KG1 (cell line): ENCODE measurements at places on chromosomes 1 and 21.

- no peak for DNase-seq
Measured at GRCh38 chr1:215878843-215879242, 311.7 kb downstream of the KCTD3 start.

- DNase-seq = no peak
Measured at GRCh38 chr1:83960669-83961277, 38.2 kb downstream of the TTLL7 start.

- DNase-seq = no peak
Measured at GRCh38 chr1:42669936-42670335, 11.7 kb downstream of the PPIH start.

DNA sequence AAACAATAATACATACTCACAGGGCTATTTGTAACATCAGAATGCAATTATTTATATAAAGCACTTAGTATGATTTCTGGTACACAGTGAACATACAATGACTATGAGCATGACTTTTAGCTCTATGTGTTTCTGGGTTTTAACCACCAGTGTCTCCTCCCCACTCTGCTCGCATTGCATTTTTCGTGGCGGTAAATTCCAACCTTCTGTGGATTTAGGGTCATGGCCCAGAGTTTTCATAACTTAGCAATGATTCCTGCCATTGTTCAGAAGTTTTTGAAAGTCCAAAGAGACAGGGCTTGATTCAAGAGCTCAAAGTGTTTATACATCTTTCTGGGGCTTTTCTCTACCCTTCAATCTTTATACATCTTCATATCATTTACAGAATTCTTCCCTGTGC lies 191.3 kb downstream of the BACH1 start:
- no peak for DNase-seq

GRCh38 chr1:110087812-110088738 lies 17.6 kb upstream of the ALX3 start:
- peak; percentile 14 for DNase-seq

GRCh38 chr21:16570856-16571255 lies 841.1 kb downstream of the USP25 start:
- DNase-seq = no peak

DNA sequence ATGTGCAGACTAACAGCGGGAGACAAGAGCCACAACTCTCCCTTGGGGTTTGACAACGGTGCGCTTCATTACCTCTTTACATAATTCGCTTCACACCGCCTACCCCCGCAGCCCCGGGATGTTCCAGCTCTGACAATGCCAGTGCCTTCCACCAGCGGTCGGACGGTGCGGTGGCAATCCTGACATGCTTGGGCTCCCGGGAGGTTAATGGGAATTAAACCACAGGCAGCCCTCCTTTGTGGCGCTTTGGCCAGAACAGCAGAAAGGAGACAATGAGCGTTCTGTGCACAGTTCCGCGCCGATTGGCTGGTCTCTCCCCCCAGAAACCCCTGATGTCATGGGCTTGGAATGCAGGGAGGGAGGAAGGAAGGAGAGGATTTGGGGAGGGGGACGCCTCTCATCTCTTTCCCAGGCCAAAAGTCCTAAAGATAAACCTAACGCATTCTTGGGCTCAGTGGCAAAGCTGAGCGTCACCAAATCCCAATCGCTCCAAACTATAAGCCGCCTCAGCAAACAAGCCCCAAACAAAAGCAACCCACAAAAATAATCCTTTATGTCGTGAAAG lies 1.3 kb downstream of the CNN3 start:
- DNase-seq = no peak

GRCh38 chr1:248688527-248689298 lies 13.9 kb downstream of the OR14I1 start:
- no peak for DNase-seq

DNA sequence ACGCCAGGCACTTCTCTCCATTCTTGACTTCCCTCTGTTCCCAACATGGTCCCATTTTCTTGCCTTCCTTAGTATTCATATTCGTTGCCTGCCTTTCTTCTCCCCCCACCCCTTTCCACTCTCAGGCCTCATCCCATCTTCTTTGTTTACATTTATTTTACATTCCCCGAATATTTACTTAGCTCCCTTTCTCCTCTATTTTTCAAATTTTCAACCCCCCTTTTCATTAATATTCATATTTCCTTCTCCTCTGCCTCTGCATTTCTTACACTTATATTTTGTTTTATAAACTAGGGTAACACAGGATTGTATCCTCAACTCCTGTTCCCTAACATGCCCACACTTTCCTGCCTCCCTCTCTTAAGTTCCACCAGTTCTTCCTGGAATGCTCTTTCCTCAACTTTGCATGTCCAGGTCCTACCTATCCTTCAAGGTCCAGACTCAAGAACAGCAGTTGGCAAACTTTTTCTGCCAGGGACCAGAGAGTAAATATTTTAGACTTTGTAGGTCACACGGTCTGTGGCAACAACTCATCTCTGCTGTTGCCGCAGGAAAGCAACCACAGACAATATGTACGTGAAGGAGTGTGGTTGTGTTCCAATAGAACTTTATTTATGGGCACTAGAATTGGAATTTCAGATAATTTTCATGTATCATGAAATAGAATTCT lies 29.8 kb upstream of the A3GALT2 start:
- no peak for DNase-seq

DNA sequence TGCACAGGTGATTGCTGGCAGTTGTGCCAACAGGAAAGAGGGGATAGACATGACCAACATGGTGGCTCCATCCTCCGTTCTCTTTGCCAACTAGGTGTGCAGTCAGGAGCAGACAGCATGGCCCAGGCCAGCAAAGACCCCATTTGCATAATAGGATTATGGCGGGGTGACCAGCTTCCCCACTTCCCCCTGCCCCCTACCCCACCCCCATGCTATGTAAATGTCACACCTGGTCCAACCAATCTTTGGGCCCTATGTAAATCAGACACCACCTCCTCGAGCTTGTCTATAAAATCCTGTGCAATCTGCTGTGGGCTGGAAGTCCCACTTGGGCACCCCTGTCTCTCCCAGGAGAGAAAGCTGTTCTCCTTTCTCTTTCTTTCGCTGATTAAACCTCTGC lies 146.0 kb downstream of the SLC30A10 start:
- no peak for DNase-seq

GRCh38 chr1:38991638-38992411 lies 749 bp downstream of the AKIRIN1 start:
- DNase-seq = no peak

GRCh38 chr1:27179979-27180378 lies 25.1 kb upstream of the SLC9A1 start:
- DNase-seq = no peak

GRCh38 chr1:212451416-212452322 lies 18.9 kb downstream of the NENF start:
- no peak for DNase-seq

DNA sequence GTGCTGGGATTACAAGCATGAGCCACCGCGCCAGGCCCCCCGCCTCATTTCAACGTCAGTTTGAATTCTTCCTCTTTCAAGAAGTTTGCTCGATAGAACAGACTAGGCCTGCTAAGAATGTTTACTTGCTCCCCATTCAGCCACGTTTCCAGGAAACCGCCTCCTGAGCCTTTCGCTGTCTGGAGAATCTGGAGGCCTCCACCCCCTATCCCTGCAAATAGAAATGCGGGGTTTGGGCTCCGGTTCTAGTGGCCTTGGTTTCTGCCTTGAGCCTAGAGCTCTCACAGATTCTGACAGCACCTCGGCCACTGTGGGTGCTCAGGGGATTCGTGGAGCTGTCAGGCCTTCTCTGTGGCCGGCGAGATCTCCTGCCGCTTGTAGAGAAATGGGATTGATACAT lies 84.3 kb downstream of the UBIAD1 start:
- no peak for DNase-seq

- no peak for DNase-seq
Measured at GRCh38 chr1:71835442-71835813, 446.9 kb downstream of the NEGR1 start.

DNA sequence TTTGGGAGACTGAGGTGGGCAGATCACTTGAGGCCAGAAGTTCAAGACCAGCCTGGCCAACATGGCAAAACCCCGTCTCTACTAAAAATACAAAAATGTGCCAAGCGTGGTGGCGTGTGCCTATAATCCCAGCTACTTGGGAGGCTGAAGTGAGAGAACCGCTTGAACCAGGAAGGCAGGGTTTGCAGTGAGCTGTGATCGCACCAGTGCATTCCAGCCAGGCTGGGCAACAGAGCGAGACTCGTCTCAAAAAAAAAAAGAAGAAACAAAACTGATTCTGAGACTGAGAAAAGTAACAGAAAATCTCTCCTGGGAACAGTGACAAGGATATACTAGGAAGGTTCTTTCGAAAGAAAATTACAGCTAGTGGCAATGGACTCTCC lies 20.9 kb downstream of the USP48 start:
- DNase-seq = no peak

GRCh38 chr21:34227386-34227852 lies 136.4 kb upstream of the KCNE2 start:
- DNase-seq = no peak

DNA sequence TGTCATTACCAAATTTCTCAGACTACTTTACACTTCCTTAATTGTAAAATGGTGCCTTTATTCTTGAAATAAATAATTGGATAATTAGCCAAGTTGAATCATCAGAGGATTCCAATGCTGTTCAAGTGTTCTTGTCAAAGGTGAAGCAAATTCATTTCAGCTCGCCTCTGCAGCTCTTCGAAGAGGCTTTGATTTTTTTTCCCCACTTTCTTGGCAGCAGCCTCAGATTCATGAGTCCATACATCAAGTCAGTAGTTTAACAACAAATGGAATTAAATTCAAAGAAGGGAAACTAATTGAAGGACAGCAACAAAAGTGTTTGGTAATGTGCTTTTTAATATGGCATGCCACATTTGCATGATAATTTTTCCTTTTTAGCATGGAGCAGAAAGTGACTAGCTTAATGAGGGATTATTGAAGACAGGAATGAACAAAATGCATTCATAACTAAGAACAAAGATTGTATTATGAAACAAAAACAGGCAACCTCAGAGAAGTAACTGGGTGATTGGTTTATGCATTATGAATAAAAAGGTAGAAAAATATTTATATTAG lies 239.0 kb downstream of the USH2A start:
- DNase-seq = no peak

GRCh38 chr21:46411236-46411635 lies 47.5 kb upstream of the DIP2A start:
- no peak for DNase-seq

DNA sequence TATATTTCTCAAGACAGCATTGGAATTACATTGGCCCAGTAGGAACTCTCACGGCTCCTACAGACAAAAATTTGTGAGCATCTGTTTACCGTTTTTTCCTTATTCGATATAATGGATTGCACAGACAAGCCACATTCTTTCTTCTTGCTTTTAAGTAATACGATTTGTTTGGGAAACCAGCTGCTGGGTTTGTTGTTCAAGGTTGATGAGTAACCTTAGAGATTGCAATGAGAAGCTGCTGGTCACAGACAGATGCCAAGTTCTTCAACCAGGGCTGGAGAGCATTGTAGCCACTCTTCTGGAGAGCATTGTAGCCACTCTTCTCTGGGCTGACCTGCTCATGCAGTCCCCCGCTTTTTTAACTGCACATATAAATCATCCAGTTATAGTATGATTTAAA lies 1.4 kb upstream of the MIA3 start:
- no peak for DNase-seq

GRCh38 chr1:37105911-37106310 lies 71.6 kb upstream of the GRIK3 start:
- no peak for DNase-seq

GRCh38 chr1:227778401-227778947 lies 37.0 kb upstream of the PRSS38 start:
- no peak for DNase-seq

GRCh38 chr1:150552128-150552910 lies 3.1 kb downstream of the ADAMTSL4 start:
- peak; percentile 74 for DNase-seq

DNA sequence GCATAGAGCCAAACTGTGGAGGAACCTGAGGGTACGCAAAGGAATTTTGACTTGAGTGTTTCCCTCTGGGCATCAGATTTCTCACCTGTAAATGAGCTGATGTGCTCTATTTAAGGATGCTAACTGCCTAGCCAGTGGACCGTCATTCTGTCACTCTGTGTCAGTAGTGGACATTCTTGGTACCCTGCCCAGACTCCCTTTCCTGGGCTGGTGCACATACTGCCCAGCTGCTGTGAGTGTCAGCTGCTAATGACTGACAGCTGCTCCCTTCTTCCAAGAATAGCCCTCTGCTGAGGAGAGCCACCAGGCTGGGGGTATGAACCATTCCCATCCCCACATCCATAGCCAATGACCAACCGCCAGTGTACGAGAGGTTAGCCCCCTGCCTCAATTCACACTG lies 193.1 kb upstream of the DAB1 start:
- DNase-seq = no peak

GRCh38 chr1:185539277-185539943 lies 194.8 kb upstream of the HMCN1 start:
- DNase-seq = no peak

DNA sequence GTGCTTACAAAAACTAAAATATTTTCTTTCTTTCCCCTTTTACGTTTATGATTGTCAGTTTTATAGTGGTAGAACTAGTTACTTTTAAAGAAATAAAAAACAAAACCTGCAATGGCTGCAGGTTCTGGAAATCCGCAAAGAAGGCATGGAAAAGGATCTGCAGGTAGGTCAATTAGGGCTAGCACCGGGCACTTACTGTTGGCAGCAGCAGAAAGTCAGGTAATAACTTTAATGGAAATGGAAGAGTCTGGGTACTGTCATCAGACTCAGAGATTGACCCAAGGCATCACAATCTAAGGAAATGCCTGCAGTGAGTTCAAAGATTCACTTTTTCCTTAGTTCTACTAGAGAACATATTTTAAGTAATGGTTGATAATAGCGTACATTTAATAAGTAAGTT lies 1136.3 kb upstream of the B3GALT2 start:
- DNase-seq = no peak

GRCh38 chr1:228420968-228421826 lies 4.5 kb upstream of the TRIM17 start:
- no peak for DNase-seq

- no peak for DNase-seq
Measured at GRCh38 chr1:83717785-83718184, 281.1 kb downstream of the TTLL7 start.

- no peak for DNase-seq
Measured at GRCh38 chr1:221740993-221741702, 741 bp downstream of the DUSP10 start.

GRCh38 chr21:45295576-45296365 lies 8.1 kb upstream of the POFUT2 start:
- DNase-seq = no peak

GRCh38 chr1:97245682-97246081 lies 524.1 kb downstream of the PTBP2 start:
- no peak for DNase-seq

DNA sequence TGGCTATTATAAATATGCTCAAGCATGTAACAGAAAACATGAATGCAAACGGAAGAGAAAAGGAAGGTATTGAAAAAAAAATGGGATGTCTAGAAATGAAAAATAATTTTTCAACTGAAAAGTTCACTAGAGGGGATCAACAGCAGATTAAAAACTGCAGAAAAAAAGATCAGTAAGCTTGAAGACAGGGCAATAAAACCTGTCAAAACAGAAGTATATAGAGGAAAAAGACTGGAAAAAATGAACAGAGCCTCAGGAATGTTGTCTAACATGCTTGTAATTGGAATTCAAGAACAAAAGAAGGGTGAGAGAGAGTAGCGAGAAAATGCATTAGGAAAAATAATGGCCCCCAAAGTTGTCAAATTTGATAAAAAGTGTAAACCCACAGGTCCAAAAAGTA lies 29.6 kb downstream of the CRYAA start:
- no peak for DNase-seq
